Activated T-cell treated with anti-CD3 and anti-CD28 coated beads for 4 hours (primary cell): ENCODE measurements at places on chromosomes 3 and 15.

GRCh38 chr15:87347806-87348515, 908.6 kb downstream of the NTRK3 start:
- no peak for DNase-seq

DNA sequence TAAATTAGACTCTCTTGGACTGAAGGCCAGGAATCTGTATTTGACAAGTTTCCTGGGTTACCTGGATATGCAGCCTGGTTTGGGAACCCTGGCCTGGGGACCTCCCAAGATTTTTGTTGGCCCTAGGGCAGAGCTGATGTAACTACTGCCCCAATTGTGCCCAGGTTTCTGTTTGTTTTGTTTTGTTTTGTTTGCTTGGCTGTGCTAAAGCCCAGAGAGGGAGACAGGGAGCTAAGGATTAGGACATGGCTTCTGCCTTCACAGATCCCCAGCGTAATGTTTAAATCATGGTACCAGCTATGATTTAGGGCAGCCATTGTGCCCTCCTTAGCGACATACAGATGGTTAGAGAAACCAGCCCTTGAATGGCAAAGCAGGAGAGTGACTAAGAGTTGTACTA, 47.6 kb downstream of the ABHD5 start:
- no peak for DNase-seq

DNA sequence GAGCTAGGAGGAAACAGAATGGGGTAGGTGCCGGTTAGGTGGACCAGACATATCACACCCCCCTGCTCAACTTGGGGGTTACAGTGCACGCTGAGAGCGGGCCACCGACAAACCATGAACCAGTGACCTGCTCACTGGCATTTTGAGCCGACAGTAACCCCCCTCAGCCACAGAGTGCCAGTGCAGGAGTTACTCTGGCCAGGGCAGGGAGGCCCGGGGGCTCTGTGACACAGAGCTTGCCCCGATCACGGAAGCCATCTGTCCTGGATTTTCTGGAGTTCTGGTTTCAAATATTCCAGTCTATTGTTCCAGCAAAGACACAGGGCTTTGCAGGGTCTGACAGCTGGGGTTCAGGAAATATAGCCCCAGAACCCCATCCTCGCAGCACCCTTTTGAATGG, 225.2 kb downstream of the VPS13C start:
- DNase-seq, result no peak

DNA sequence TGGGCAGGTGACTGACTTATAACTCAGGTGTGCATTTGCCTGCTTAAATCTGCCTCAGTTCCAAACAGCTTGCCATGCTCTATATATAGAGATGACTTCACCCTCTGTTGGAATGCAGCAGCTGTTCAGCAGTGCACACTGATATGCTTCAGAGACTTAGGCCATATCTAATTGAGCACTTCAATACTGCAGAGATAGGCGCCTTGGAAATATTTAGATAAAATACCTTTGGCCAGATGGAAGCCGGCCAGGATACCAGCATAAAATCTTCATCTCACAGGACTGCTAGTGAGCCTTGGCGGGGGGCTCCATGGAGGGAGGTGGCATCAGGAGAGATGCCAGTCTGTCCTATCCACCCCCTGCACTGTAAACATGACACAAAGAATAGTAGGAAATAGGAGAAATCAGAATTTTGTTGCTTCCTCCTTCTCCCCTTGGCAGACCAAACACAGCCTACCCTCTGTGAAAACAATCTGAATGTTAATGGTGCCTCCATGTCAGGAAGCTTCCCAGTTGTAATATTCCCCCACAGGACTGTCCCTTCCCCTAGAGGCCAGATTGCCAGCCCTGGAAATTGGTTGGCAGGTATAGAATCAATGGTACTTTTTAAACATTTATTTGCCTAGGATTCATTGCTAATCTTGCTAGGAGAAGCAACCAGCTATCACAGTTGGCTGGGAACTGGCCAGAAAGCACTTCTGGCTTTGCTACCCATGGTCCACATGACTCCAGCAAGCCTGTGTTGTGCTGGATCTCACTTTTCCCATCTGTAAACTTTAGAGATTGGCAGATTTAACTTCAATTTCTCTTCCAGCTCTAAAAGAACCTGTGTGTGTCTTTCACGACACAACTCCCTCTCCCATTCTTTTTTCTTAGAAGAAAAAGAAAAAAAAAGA, 215.5 kb upstream of the KCNMB2 start:
- DNase-seq, result no peak
